ENCODE measurements at places on chromosomes 5 and 9.

- peak overlapping the region; percentile 2 for H3K4me3 ChIP-seq
- H3K4me1 ChIP-seq, result peaks cover 22% of the 10 kb centered on the region
- H3K27ac ChIP-seq, result peak overlapping the region; percentile 91
- H3K36me3 ChIP-seq, result no peaks in the 10 kb centered on the region
- peak; percentile 100 for DNase-seq
Observed at GRCh38 chr9:114677418-114677817, 4.6 kb downstream of the TEX48 start.

DNA sequence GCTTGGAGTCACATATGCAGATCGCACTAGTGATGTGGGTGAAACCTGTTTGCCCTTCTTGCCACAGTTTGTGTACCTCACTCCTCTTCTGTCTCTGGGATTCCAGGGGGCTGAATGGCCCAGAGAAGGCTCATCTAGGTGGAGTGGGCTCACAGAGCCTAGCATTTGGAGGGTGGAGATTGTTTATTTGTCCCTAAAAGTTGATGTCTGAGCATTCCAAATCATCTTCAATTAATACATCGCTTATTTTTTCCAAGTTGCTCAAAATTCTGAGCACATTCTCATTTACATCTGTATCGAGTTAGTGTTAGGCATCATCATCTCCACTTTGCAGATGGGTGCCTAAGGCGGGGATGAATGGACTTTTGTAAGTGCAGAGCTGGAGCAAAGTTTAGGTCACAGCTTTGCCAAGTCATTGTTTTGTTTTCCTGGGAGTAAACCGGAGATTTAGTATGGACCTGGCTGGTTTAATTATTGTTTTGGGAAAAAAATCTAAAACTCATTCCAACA is 2.0 kb downstream of the ABL1 start:
- no peaks in the 10 kb centered on the region for H3K36me3 ChIP-seq
- no peaks in the 10 kb centered on the region for H3K27me3 ChIP-seq
- H3K27ac ChIP-seq, result peak overlapping the region; percentile 92
- DNase-seq, result peak; percentile 61
- H3K4me3 ChIP-seq, result peak overlapping the region; percentile 93

- DNase-seq, result peak; percentile 19
- peak overlapping the region; percentile 87 for H3K4me3 ChIP-seq
- no peaks in the 10 kb centered on the region for H3K27me3 ChIP-seq
- peaks cover 13% of the 10 kb centered on the region for H3K4me1 ChIP-seq
- no peaks in the 10 kb centered on the region for H3K36me3 ChIP-seq
Observed at GRCh38 chr5:133052317-133053175, 733 bp downstream of the HSPA4 start.

DNA sequence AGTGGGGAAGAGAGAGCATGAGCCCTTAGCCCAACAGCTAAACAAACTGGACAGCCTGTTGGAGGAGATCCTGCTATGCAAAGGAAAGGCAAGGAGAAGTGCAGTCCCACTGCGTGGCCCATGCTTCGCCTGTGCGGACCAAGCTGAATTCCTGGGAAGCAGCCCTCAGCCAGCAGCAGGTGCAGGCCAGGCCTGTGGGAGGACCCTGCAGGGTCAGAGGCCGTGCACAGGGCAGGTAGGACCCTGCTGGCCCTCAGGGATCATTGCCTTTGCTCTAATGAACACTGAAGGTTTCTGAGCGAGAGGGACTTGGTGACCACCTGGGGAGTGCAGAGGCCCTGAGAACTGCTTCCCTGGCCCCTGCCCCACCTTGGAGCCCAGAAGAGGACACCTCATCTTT is 6.0 kb upstream of the SLC6A19 start:
- no peaks in the 10 kb centered on the region for H3K4me1 ChIP-seq
- peaks cover 4% of the 10 kb centered on the region for H3K27me3 ChIP-seq
- DNase-seq, result no peak
- H3K4me3 ChIP-seq, result no peak overlapping the region
- H3K27ac ChIP-seq, result no peak overlapping the region

GRCh38 chr5:31153521-31153920 is 40.0 kb upstream of the CDH6 start:
- H3K4me1 ChIP-seq, result no peaks in the 10 kb centered on the region
- no peaks in the 10 kb centered on the region for H3K36me3 ChIP-seq
- H3K4me3 ChIP-seq, result no peak overlapping the region
- H3K27ac ChIP-seq, result no peak overlapping the region

DNA sequence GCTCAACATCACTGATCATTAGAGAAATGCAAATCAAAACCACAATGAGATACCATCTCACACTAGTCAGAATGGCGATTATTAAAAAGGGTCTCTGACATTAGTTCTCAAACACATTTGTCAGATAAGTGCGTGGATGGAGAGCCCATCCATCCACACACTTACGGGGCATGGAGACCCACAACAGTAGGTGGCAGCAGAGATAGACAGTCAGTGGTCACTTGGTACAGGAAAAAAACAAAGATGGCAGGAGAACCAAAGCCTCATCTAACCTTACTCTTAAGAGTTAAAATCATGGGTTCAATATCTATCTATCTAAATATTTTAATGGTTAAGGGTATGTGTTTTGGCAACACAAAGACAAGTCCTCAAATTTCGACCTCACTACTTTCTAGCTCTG is 1378.7 kb upstream of the C9orf72 start:
- DNase-seq, result no peak
- H3K4me1 ChIP-seq, result no peaks in the 10 kb centered on the region
- no peaks in the 10 kb centered on the region for H3K27me3 ChIP-seq
- no peak overlapping the region for H3K4me3 ChIP-seq

GRCh38 chr9:132167192-132167591 is 5.3 kb downstream of the NTNG2 start:
- peaks cover 54% of the 10 kb centered on the region for H3K27me3 ChIP-seq
- no peak for DNase-seq
- no peak overlapping the region for H3K4me3 ChIP-seq
- no peaks in the 10 kb centered on the region for H3K36me3 ChIP-seq
- H3K4me1 ChIP-seq, result peaks cover 14% of the 10 kb centered on the region

DNA sequence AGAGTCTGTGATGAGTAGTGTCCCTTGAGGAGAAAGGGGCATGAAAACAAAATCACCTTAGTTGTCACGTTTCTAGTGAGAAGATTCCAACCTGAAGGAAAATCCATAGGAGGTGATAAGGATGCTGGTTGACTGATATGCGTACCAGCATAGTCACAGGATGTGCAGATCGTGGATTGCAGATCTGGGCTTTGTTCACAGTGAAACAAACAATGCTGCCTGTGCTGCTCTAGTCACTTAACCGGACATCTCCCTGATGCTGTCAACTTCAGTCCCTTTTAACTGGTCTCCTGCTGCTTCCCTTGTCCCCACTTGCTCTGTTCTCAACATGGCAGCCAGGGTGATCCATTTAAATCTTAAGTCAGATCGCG is 89.7 kb downstream of the IQGAP2 start:
- H3K4me3 ChIP-seq, result no peak overlapping the region
- no peaks in the 10 kb centered on the region for H3K36me3 ChIP-seq
- H3K4me1 ChIP-seq, result no peaks in the 10 kb centered on the region
- DNase-seq, result no peak
- no peak overlapping the region for H3K27ac ChIP-seq

DNA sequence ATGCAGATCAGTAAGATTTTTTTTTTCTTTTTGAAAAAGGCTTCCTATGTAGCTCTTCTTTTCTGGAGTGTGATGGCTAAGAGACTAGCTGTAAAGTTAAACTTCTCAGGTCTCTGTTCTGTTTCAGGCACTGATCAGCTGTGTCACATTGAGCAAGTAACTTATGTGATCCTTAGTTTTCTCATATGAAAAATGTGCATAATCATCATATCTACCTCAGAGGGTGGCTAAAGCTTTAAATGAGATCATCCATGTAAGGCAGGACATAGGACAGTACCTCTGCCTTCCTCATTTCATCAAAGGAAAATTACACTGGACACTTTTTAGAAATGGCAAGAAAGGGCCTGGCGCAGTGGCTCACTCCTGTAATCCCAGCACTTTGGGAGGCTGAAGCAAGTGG is 235.9 kb upstream of the TYRP1 start:
- H3K27me3 ChIP-seq, result no peaks in the 10 kb centered on the region
- no peak for DNase-seq
- no peak overlapping the region for H3K4me3 ChIP-seq

DNA sequence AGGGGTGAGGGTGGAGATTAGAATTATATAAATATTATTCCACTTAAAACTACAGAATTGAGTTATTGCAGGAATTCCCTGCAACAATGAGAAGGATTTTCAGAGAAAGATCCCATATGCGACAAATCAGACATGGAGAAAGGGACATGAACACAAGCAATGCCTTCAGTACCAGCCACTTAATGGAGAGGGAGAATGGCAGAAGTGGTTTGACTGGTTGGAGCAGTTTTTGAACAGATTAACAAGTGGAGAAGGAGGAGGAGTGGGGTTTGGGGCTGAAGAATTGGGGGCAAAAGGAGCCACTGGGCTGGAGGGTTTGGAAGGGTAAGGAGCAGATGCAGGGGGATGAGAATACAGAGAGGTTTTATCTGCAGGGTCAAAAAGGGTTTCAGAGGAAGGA is 620.9 kb upstream of the PTPRD start:
- no peaks in the 10 kb centered on the region for H3K27me3 ChIP-seq
- no peak overlapping the region for H3K4me3 ChIP-seq
- no peaks in the 10 kb centered on the region for H3K4me1 ChIP-seq
- H3K36me3 ChIP-seq, result no peaks in the 10 kb centered on the region
- DNase-seq, result no peak

DNA sequence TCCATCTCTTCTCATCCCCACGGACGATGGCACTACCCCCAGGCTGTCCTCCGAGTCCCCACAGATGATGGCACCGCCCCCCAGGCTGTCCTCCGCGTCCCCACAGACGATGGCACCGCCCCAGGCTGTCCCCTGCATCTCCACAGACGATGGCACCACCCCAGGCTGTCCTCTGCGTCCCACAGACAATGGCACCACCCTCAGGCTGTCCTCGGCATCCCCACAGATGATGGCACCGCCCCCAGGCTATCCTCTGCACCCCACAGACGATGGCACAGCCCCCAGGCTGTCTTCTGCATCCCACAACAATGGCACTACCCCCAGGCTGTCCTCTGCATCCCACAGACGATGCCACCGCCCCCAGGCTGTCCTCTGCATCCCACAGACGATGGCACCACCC is 57.4 kb upstream of the PTCH1 start:
- H3K27ac ChIP-seq, result no peak overlapping the region
- H3K4me1 ChIP-seq, result peaks cover 14% of the 10 kb centered on the region
- H3K4me3 ChIP-seq, result no peak overlapping the region
- DNase-seq, result no peak
- peaks cover 6% of the 10 kb centered on the region for H3K27me3 ChIP-seq
- H3K36me3 ChIP-seq, result no peaks in the 10 kb centered on the region

- H3K36me3 ChIP-seq, result no peaks in the 10 kb centered on the region
- DNase-seq, result no peak
- no peaks in the 10 kb centered on the region for H3K4me1 ChIP-seq
- H3K27ac ChIP-seq, result no peak overlapping the region
Observed at GRCh38 chr5:54165687-54166086, 144.7 kb downstream of the ARL15 start.

DNA sequence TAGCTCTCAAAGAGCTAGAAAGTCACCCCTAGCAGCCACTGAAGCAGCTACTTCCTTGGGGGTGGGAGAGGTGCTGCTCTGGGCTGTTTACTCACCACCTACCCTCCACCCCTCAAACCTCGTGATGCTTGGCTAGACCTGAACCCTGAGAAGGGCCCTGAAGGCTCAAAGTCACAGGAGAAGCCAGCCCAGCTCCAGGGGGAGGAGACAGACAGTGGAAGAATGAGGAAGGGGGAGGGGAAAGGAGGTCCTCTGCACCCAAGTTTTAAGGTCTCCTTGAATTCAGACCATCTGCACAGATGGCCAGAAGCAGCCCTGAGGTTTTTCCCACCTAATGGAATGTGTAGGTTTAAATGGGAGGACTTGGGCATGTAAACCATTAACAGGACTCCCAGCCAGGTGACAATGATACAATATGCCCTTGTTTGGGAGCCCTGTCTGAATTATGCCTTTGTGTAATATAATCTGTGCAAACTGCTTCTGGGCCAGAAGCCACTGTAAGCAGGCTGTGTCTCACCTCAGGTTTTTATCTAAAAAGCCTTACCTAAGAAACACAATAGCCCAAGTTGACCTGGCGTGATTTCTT is 180.5 kb downstream of the PIK3R1 start:
- no peaks in the 10 kb centered on the region for H3K36me3 ChIP-seq
- H3K27ac ChIP-seq, result no peak overlapping the region
- DNase-seq, result no peak
- no peak overlapping the region for H3K4me3 ChIP-seq

- no peak for DNase-seq
- no peaks in the 10 kb centered on the region for H3K4me1 ChIP-seq
- H3K27ac ChIP-seq, result no peak overlapping the region
- no peaks in the 10 kb centered on the region for H3K27me3 ChIP-seq
Observed at GRCh38 chr5:1961952-1962595, 79.3 kb upstream of the IRX4 start.

DNA sequence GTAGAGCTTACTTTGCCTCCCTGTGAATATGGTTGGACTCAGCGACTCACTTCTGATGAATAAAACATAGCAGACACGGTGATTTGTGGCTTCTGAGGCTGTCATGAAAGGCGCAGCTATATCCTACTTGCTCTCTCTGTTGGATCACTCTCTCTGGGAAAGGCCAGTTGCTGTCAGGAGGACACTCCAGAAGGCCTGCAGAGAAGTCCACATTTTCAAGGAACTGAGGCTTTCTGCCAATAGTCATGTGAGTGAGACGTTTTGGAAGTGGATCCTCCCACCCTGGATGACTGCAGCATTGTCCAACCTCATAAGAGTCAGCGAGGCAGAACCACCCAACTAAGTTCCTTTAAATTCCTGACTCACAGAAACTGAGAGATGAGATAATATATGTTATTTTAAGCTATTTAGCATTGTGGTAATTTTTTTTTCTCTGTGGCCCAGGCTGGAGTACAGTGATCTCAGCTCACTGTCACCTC is 156.0 kb upstream of the MAST4 start:
- H3K27me3 ChIP-seq, result no peaks in the 10 kb centered on the region
- no peaks in the 10 kb centered on the region for H3K36me3 ChIP-seq
- H3K4me1 ChIP-seq, result peaks cover 4% of the 10 kb centered on the region
- peak; percentile 92 for DNase-seq

DNA sequence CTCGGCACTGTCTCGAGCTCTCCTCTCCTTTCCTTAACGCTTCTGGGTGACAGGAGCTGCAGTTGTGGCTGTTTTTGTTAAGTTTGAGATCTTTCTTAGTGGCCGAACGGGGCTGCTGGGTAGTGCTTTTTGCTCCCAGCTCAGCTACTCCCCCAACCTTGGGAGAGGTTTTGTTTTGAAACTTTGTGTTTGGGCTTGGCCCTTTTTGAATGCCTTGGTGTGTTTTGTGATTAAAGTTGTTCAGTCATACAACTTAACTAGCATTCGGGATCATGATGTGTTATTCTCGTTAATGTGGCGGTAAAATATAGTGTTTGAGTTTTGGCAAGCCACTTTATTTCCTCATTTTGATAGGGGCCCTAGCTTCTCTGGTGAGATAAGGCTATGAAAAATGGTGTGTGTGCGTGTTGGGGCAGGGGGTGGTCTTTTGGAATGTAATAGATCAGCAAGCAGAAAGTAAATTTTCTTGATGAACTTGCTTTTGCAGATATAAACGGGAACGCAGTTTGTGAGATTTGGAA is 1.1 kb downstream of the KDM3B start:
- peaks cover 29% of the 10 kb centered on the region for H3K4me1 ChIP-seq
- H3K27me3 ChIP-seq, result no peaks in the 10 kb centered on the region
- peak overlapping the region; percentile 85 for H3K4me3 ChIP-seq
- DNase-seq, result peak; percentile 34
- H3K36me3 ChIP-seq, result no peaks in the 10 kb centered on the region

GRCh38 chr5:32711362-32711680 is 200 bp downstream of the NPR3 start:
- no peaks in the 10 kb centered on the region for H3K27me3 ChIP-seq
- peaks cover 25% of the 10 kb centered on the region for H3K4me1 ChIP-seq
- no peaks in the 10 kb centered on the region for H3K36me3 ChIP-seq
- H3K27ac ChIP-seq, result no peak overlapping the region

- no peak overlapping the region for H3K27ac ChIP-seq
- H3K4me1 ChIP-seq, result peaks cover 7% of the 10 kb centered on the region
- DNase-seq, result no peak
- H3K4me3 ChIP-seq, result no peak overlapping the region
Observed at GRCh38 chr5:170135796-170136490, 30.2 kb downstream of the FOXI1 start.
